ENCODE measurements at places on chromosomes 6 and 20.

GRCh38 chr20:44772636-44773035 is 27.0 kb downstream of the KCNK15 start:
- no peak for DNase-seq

DNA sequence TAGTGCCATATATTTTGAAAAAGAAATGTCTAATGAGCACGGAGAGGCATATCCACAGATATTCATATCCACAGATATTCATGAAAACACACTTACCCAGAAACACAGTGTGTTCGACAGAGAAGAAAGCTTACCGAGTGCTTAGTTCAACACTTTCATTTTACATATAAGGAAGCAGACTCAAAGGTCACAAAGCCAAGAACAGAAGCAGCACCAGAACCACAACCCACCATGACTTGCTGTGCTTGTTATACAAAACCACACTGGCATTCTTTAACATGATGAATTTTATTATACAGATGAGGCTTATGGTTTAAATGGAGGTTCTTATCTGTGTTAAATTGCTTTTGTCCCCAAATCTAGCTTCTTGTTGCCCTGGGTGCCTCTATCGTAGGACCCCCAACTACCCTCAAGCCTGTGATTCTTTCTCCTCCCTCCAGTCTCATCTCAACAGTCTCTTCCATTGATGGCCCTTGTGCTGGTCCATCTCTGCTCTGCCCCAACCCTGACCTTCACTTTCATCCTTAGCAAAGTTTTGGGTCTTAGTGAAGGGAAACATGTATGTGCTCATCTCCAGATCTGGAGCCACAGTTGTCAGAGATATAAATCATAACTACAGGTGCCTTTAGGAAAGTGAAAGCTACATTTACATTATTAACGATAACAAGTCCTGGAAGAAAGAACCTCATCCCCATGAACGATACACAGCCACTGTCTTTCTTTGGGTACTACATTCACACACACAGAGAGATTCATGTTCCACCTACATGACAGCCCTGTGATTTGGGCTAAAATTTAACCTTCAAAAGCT is 40.0 kb downstream of the SF3B5 start:
- DNase-seq, result no peak

DNA sequence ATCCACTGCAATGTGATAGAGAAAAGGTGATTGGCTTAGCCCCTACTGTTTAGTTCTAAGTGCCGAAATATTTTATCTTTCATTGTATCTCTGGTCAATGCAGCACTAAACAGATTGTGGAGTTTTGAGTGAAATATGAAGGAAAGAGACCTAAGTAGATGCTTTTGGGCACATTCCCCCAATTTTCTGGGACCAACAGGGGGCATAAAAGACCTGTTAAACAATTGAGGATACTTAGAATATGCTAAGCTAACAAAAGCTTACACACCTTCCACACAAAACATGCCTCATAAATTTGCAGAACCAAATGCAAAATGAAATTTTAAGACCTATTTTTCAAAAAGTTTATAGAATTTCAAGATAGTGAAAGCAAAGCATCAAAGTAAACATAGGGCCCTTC is 746.9 kb downstream of the TBC1D32 start:
- DNase-seq, result no peak

DNA sequence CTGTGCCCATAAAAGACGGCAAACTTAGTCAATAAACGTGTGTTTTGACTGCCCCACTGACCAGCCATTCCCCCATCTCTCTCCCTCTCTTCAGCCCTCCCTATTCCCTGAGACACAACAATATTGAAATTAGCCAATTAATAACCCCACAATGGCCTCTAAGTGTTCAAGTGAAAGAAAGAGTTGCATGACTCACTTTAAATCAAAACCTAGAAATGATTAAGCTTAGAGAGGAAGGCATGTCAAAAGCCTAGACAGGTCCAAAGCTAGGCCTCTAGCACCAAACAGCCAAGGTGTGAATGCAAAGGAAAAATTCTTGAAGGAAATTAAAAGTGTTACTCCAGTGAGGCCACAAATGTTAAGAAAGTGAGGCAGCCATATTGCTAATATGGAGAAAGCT is 261.6 kb upstream of the TBX18 start:
- no peak for DNase-seq

GRCh38 chr6:38153076-38153797 is 333.7 kb downstream of the ZFAND3 start:
- DNase-seq, result no peak

- no peak for DNase-seq
Measured at GRCh38 chr6:149729824-149730223, 11.9 kb upstream of the LATS1 start.

- DNase-seq, result no peak
Measured at GRCh38 chr6:161218222-161218621, 55.6 kb downstream of the AGPAT4 start.

DNA sequence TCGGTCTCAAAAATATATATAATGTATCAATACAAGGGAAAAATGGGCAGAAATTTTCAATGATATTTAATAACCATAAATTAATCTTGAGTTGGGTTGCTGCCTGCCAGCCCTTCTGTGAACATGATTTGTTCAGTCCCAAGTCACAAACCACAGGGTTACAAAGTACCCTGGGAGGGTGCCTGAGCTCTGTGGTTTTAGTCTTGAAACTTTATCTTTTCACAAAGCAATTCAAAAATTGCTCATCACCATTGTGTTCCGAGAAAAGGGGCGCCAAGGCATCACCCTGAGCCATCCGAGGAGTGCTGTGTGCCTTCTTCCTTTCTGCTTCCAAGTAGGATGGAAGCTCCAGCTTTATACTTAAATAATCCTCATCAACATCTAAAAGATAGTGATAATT is 141.6 kb upstream of the AKAP12 start:
- no peak for DNase-seq

DNA sequence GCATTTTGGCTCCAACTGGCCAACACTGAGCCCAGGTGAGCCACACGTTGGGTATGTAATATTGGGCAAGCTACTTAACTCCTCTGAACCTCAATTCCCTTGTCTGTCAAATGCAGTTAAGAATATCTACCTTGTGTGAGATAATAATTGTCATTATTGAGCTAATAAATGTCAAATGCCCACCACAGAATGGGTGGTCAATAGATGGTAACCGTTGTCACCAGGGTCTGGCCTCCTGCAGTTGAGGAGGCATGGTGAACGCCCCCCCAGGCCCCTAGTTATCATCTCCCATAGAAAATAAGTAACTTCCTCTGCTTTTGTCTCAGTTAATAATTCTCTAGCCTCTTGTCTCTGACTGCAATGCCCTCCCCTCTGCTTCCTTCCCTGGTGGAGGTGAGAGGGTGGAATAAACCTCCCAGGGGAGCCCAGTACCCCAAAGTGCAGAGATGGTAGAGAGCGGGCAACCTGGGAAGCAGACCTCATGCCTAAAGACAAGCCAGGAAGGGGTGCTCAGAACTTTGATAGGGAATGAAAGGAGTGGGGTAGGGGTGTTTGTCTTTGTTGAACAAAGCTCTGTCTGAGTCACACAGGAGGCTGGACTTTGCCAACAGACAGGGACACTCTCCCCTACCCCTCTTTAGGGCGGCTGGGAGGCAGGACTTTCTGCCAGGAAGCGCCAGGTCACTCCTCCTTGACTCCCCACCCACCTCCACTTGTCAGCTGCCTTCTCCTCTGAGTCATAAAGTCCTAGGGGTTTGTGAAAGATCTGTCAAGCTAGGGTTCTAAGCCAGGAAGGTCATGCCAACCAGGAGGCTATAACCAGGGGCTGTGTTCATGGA is 1.3 kb upstream of the UNC5CL start:
- no peak for DNase-seq

DNA sequence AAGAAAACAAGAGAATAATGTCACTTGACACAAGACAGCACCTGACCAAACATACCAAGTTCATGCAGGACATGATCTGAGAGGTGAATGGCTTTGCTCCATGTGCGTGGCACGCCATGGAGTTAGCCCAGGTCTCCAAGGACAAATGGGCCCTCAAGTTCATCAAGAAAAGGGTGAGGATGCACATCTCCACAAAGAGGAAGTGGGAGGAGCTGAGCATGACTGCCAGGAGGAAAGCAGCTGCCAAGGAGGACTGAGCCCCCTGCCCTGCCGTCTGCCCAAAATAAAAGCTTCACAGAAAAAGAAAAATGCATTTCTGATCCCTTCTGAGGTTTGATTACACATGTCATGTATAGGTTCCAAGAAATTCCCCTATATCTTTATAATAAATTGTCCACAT is 82.0 kb upstream of the TSHZ2 start:
- DNase-seq, result no peak

DNA sequence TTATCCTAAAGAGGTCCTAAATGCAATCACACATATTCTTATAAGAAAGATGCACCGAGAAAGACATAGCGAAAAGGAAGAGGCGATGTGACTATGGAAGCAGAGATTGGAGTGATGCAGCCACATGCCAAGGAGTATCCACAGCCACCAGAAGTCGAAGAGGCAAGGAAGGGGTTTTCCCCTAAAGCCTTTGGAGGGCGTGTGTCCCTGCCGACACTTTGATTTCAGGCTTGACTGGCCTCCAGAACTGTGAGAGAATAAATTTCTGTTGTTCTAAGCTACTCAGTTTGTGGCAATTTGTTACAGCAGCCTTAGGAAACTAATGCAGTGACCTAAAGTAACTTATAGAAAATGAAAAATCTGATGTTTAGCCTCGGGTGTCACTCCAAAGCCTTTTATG is 179.5 kb upstream of the CITED2 start:
- no peak for DNase-seq

DNA sequence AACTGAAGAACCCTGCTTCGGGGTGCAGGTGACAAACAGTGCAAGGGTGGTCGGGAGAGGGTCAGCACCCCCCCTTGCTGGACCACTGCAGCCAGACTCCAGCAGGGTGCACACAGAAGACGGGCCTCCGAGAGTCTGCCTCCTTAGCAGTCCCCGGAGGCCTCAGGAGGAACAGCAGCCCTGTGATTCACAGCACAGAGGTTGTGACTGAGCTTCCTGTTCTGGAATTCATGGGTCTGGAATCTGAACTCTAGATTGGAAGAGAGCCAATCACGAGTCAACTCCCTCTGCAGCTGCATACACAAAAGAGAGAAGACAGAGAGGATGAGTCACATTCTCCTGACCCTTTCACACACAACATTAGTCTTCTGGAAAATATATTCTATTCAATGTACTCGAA is 249.0 kb upstream of the OPRM1 start:
- no peak for DNase-seq
